ENCODE measurements at places on chromosomes 12 and 14. TPM values are rescaled to one million over a fixed set of nuclear protein-coding genes. Genes with fewer than 3 reads are reported as not detected.

The PPP1R36 gene
- 0.40 TPM for total RNA-seq

The ACOT6 gene
- not detected for total RNA-seq

The TRHDE gene
- 31.6 TPM for total RNA-seq

The ASCL1 gene
- total RNA-seq: 0.15 TPM

DNA sequence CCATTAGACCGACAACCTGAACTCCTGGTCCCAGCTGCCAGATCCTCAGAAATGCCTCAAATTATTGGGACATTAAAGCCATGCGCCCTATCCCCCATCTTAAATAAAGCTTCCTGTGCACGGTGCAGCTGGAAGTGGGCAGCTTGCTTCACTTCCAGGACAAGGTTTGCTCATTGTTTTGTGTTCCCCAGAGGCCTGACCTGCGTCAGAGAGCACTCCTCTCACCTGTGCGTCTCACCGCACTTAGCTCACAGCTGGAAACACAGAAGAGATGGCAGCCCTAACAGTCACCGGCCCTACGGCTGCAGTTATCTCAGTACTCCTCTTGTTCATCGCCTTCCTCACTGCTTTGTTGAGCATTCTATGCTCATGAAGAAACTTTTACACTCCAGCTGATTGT, 135.5 kb downstream of the ANO2 start:
- no peak for DNase-seq
- peaks cover 64% of the 10 kb centered on the region for H3K27me3 ChIP-seq
- no peak overlapping the region for H3K4me3 ChIP-seq
- no peak overlapping the region for H3K27ac ChIP-seq
- no peaks in the 10 kb centered on the region for H3K4me1 ChIP-seq

DNA sequence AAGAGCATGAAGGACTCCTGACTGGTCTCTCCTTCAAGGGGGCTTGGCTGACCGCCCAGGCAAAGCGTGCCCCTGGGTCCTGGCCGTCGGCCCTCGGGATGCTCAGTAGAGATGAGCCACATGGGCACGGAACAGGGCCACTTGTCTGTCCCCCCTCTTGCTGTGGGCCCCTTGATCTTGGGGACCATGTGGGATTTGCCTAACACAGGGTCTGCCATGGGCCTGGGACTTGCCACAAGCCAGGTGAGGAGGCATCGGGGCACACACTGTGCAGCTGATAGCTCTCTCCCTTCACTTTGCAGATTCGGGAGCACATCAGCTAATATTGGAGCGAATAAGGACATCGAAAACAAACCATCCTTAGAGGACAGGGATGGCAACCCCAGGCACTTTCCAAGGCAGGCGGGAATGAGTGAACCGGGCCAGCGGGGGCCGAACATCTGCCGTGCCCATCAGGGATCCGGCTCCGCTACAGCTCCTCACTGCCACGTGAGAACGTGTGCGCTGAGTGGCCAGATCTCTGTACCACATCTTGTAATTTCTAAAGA, 88.1 kb downstream of the PIWIL1 start:
- H3K36me3 ChIP-seq: peaks cover 5% of the 10 kb centered on the region
- H3K4me3 ChIP-seq: no peak overlapping the region
- H3K27me3 ChIP-seq: no peaks in the 10 kb centered on the region
- H3K4me1 ChIP-seq: no peaks in the 10 kb centered on the region

- DNase-seq: no peak
- no peak overlapping the region for H3K4me3 ChIP-seq
- peak overlapping the region; percentile 97 for H3K27ac ChIP-seq
These were observed 55.5 kb downstream of the PHLDA1 start for GRCh38 chr12:75976113-75976512.

GRCh38 chr12:24530689-24531088, 418.2 kb downstream of the BCAT1 start:
- no peaks in the 10 kb centered on the region for H3K27me3 ChIP-seq
- no peak overlapping the region for H3K27ac ChIP-seq
- no peaks in the 10 kb centered on the region for H3K4me1 ChIP-seq

GRCh38 chr12:34404377-34405285, 382.3 kb downstream of the ALG10 start:
- no peak overlapping the region for H3K4me3 ChIP-seq
- no peaks in the 10 kb centered on the region for H3K4me1 ChIP-seq
- H3K27ac ChIP-seq: no peak overlapping the region
- no peak for DNase-seq
- H3K27me3 ChIP-seq: no peaks in the 10 kb centered on the region

- H3K4me3 ChIP-seq: no peak overlapping the region
- H3K4me1 ChIP-seq: no peaks in the 10 kb centered on the region
- H3K36me3 ChIP-seq: no peaks in the 10 kb centered on the region
These were observed 42.4 kb downstream of the OVCH1 start for GRCh38 chr12:29455087-29455486.

GRCh38 chr12:76627346-76628135, 68.0 kb upstream of the OSBPL8 start:
- no peak overlapping the region for H3K27ac ChIP-seq
- no peaks in the 10 kb centered on the region for H3K27me3 ChIP-seq
- H3K4me1 ChIP-seq: no peaks in the 10 kb centered on the region
- no peak overlapping the region for H3K4me3 ChIP-seq
- no peak for DNase-seq

DNA sequence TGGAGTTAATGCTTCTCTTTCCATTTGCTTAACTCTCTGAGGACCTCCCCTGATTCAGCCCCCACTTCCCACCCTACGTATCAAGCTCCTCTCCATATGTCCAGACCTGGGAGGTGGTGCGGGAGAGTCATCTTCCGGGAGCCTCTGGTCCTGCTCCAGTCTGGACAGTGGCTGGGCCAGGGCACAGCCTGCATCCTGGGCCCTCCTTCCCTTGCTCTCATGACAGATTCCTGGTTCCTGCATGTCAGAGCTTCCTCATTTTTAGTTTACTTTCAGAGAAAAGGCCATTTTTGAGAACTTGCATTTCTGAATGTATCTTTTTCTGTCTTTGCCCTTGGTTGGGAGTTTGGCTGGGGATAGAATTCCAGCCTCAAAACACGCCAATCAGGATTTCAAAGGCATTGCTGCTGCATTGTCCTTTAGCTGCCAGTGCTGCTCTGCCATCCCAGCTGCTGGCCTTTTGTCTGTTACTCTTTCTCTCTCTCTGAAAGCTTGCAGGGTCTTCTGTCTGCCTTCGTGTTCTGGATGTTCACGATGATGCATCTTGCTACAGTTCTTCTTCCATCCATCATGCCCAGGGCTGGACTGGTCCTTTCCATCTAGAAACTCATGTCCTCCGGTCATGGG, 54.7 kb downstream of the SLC6A12 start:
- H3K27ac ChIP-seq: no peak overlapping the region
- H3K36me3 ChIP-seq: peaks cover 5% of the 10 kb centered on the region
- DNase-seq: no peak
- H3K4me1 ChIP-seq: no peaks in the 10 kb centered on the region
- H3K4me3 ChIP-seq: no peak overlapping the region
- H3K27me3 ChIP-seq: peaks cover 65% of the 10 kb centered on the region

- no peak overlapping the region for H3K4me3 ChIP-seq
- peaks cover 51% of the 10 kb centered on the region for H3K27me3 ChIP-seq
- H3K27ac ChIP-seq: no peak overlapping the region
These were observed 4.0 kb downstream of the SDR9C7 start for GRCh38 chr12:56930241-56930640.

- no peak for DNase-seq
- H3K4me3 ChIP-seq: no peak overlapping the region
- peaks cover 18% of the 10 kb centered on the region for H3K27me3 ChIP-seq
- H3K4me1 ChIP-seq: no peaks in the 10 kb centered on the region
- H3K36me3 ChIP-seq: no peaks in the 10 kb centered on the region
These were observed 283.0 kb upstream of the RTL1 start for GRCh38 chr14:101186544-101186943.

- H3K27ac ChIP-seq: no peak overlapping the region
- no peak for DNase-seq
- H3K27me3 ChIP-seq: peaks cover 46% of the 10 kb centered on the region
- peaks cover 13% of the 10 kb centered on the region for H3K36me3 ChIP-seq
These were observed 6.0 kb upstream of the SIX1 start for GRCh38 chr14:60655119-60655897.

- DNase-seq: no peak
- H3K27ac ChIP-seq: no peak overlapping the region
- no peaks in the 10 kb centered on the region for H3K36me3 ChIP-seq
- peaks cover 7% of the 10 kb centered on the region for H3K4me1 ChIP-seq
- no peak overlapping the region for H3K4me3 ChIP-seq
These were observed 250.9 kb upstream of the FOXN3 start for GRCh38 chr14:89667983-89668382.

DNA sequence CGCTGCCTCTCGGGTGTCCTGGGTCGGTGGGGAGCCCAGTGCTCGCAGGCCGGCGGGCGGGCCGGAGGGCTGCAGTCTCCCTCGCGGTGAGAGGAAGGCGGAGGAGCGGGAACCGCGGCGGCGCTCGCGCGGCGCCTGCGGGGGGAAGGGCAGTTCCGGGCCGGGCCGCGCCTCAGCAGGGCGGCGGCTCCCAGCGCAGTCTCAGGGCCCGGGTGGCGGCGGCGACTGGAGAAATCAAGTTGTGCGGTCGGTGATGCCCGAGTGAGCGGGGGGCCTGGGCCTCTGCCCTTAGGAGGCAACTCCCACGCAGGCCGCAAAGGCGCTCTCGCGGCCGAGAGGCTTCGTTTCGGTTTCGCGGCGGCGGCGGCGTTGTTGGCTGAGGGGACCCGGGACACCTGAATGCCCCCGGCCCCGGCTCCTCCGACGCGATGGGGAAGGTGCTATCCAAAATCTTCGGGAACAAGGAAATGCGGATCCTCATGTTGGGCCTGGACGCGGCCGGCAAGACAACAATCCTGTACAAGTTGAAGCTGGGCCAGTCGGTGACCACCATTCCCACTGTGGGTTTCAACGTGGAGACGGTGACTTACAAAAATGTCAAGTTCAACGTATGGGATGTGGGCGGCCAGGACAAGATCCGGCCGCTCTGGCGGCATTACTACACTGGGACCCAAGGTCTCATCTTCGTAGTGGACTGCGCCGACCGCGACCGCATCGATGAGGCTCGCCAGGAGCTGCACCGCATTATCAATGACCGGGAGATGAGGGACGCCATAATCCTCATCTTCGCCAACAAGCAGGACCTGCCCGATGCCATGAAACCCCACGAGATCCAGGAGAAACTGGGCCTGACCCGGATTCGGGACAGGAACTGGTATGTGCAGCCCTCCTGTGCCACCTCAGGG, 679 bp downstream of the ARF6 start:
- H3K4me3 ChIP-seq: peak overlapping the region; percentile 87
- peaks cover 10% of the 10 kb centered on the region for H3K4me1 ChIP-seq
- peak; percentile 63 for DNase-seq
- no peaks in the 10 kb centered on the region for H3K27me3 ChIP-seq
- H3K36me3 ChIP-seq: peaks cover 62% of the 10 kb centered on the region
- peak overlapping the region; percentile 97 for H3K27ac ChIP-seq

GRCh38 chr12:5384015-5384414, 47.9 kb upstream of the NTF3 start:
- H3K36me3 ChIP-seq: no peaks in the 10 kb centered on the region
- no peaks in the 10 kb centered on the region for H3K4me1 ChIP-seq
- DNase-seq: no peak

DNA sequence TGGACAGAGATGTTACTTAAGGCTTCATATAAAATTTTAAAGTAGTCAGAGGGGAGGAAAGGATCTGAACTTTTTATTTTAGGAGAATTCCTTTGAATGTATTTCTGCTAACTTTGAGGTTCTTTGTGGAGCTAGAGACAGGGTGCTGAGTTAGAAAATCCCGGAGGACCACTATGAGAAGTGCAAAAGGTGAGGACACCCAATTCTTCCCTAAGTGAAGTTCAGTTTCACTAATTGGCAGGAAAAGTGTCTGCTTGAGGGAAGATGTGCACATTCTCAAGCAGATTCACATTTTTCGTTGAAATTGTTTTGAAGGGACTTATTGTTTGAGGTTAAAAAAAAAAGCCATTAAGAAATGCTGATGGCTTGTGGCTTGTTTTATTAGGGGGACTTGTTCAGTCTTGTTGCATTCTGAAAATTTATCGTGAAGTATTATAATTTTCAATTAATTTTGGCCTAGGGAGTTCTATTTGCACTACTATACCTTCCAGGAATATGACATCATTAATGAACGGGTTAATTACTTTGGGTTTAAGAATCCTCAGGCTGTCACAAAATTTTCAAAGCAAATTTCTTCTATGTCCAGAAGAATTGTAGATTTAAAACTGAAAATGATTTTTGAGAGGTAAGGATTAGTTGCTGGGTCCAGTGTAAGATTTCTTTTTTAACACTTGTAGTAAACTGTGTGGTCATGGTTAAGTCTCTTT, 1.8 kb downstream of the PCNX1 start:
- H3K27me3 ChIP-seq: no peaks in the 10 kb centered on the region
- DNase-seq: no peak
- peaks cover 23% of the 10 kb centered on the region for H3K36me3 ChIP-seq
- peaks cover 22% of the 10 kb centered on the region for H3K4me1 ChIP-seq
- no peak overlapping the region for H3K27ac ChIP-seq

DNA sequence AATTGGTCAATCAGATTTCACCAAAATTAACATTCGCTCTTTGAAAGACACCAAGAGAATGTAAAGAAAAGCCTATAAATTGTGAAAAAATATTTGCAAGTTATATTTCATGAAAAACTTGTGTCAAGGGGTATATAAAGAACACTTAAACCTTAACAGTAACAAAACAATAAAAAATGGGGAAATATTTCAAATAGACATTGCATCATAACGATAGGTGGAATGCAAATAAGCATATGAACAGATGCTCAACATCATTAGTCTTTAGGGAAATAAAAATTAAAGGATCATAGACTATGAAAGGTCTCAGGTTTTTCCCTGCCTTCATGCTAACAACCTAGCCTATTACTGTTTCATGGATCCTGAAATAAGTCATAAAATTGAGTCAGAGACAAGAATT, 64.3 kb downstream of the COCH start:
- no peak overlapping the region for H3K4me3 ChIP-seq
- no peaks in the 10 kb centered on the region for H3K27me3 ChIP-seq
- H3K27ac ChIP-seq: no peak overlapping the region

GRCh38 chr12:131882804-131883520, 11.5 kb upstream of the ULK1 start:
- H3K27ac ChIP-seq: no peak overlapping the region
- H3K4me3 ChIP-seq: no peak overlapping the region
- no peaks in the 10 kb centered on the region for H3K4me1 ChIP-seq
- peaks cover under 1% of the 10 kb centered on the region for H3K27me3 ChIP-seq
- DNase-seq: no peak

Data from Calu3 (cell line).